ENCODE measurements at places on chromosomes 2 and 18. TPM values are rescaled to one million over a fixed set of nuclear protein-coding genes. Genes with fewer than 3 reads are reported as not detected.

The ANKRD30BL gene
- 0.14 TPM for total RNA-seq

The LINC00305 gene
- not detected for total RNA-seq

The MROH2A gene
- total RNA-seq, result not detected

- no peak for DNase-seq
These were observed 7.2 kb upstream of the NEU4 start for GRCh38 chr2:241801611-241802420.

DNA sequence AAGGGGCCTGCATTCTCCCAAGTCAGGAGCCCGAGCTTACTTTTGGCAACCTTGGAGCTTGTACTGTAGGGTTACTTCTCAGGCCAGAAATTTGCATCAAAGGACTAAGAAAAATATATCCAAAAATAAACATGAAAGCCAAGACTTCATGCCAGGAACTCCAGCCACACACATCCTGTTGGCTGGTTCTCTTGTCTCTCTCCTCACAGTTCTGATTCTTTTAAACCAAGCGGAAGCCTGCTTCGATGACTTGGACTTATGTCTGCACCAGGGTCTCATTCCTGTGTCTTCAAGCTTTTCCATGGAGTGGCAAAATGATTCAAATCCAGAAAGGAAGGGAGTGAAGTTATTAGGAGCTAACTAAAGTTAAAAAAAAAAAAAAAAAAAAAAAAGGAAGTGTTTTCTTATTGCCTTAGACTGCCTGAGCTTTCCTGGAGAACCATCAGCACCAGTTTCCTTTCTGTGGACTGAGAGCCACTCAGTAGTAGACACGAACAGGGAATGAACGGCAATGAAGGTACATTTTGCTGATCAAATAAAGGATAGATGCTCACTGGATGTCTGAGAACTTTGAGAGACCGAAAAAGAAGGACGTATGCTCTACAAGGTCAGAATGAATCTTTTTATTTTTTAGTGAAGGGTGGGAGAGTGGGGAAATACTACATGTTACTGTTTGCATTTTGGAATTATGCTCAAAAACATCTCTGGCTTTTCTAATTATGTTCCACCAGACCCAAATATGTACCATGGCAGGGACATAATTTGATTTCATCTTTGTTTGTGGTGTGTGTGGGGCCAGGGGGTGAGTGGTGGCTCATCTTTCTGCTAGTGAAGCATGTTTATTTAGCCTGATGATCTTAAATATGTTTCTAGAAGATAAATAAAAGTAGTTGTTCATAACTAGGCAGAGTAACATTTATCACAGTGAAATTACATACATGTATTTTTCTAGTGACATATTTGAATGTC, 86.0 kb downstream of the RAPGEF4 start:
- no peak for DNase-seq

DNA sequence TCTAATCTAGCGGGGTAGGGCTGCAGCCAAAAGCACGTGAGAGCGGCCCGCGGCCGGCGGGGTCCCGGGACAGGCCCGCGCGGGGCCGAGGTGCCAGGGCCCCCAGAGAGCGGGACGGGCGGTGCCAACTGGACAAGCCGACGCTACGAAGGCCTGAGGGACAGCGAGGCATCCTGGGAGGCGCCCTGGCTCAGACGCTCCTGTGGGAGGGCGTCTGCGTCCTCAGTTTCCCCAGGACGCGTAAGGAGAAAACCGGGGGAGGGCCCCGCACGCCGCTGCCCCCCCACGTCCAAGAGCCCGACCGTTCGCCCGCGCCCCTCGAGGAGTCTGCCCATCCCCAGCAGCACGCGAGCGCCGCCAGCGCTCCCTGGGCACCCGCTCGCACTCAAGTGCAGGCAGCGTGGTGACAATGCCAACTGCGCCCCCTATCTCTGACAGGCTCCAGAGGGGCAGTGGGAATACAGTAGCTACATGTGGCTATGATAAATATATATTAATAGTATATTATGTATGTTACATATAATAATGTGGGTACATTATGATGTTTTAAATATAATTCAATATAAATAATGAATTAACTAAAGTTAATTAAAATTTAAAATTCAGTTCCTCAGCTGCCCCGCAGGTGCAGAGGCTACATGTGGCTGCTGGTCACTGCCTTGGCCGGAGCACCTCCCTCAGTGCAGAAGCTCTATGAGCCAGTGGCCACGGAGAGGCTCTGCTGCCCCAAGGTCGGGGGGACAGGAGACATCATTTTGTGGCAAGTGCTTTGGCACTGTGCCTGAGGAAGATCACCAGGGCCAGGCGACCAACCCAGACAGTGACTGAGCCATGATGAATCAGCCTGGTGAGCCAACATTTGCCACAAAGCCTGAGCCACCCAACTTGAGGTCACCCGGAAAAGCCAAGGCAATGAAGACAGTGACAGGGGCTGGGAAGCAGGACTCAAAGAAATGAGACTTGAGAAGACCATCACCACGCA, 5.5 kb upstream of the SFT2D3 start:
- DNase-seq, result no peak

- DNase-seq, result no peak
These were observed 27.1 kb upstream of the PTMA start for GRCh38 chr2:231680992-231681852.

GRCh38 chr2:159617646-159618045, 1.3 kb upstream of the BAZ2B start:
- no peak for DNase-seq

The TMEM163 gene
- total RNA-seq, result 2.4 TPM

- DNase-seq, result no peak
These were observed 34.6 kb upstream of the B3GNT7 start for GRCh38 chr2:231360881-231361371.

GRCh38 chr2:9278439-9278838, 71.8 kb downstream of the ASAP2 start:
- no peak for DNase-seq

DNA sequence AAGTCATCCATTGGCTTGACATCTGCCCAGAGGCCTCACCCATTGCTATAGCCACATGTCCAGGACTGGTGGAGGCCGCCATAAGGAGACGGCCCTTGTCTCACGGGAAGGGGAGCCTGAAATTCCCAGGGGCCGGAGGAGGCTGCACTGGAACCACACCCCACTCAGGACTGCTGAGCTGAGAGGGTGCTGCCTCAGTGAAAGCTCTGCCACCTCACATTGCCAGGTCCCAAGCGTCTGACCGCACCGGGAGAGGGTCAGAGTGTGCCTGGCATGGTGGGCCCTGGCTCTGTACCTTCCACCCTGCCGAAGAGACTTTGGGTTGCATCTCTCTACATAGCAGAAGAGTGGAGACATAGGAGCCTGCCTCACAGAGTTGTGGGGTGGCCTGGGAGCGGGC, 134.1 kb upstream of the GLI2 start:
- no peak for DNase-seq

GRCh38 chr2:120580709-120581108, 155.0 kb upstream of the GLI2 start:
- DNase-seq, result no peak

DNA sequence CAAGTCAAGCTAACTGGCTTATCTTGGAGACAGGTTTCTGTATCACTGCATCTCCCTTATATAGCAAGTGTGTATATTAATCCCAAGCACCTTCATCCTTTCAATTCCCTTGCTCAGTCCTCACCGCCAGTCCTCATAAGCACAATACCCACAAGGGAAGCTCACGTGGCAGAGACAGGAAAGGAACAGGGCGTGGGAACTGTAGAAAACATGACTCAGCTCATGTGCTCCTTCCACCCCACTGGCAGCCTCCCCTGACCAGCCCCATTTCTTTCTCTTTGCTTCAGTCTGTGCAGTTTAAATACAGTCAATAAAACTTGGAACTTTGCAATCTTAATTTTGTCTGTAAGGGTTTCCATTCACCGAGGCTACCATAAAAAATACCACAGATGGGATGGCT, 36.5 kb upstream of the CDH19 start:
- DNase-seq, result no peak

GRCh38 chr18:75115514-75115913, 93.4 kb downstream of the PTGR3 start:
- DNase-seq, result no peak

The VWA3B gene
- total RNA-seq, result not detected

DNA sequence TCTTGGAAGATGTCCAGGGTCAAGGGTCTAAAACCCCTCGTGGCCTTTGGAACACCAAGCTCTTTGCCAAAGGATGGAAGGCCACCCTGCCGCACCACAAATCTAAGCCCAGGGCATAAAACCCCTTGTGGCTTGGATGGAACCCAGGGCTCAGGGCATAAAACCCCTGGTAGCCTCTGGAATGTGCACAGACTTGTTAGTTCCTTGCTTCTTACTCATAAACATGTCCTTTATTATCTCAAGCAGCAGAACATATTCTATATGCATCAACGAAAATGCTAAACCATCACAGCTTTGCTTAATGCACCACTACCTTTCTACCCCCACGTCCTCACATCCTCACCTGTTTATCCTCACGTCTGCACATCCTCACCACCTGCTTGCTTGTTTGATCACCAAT, 998.0 kb downstream of the DSC3 start:
- no peak for DNase-seq

GRCh38 chr2:237486334-237486818, 675 bp upstream of the MLPH start:
- DNase-seq, result no peak

GRCh38 chr2:115649731-115650130, 1207.3 kb downstream of the DPP10 start:
- DNase-seq, result no peak

DNA sequence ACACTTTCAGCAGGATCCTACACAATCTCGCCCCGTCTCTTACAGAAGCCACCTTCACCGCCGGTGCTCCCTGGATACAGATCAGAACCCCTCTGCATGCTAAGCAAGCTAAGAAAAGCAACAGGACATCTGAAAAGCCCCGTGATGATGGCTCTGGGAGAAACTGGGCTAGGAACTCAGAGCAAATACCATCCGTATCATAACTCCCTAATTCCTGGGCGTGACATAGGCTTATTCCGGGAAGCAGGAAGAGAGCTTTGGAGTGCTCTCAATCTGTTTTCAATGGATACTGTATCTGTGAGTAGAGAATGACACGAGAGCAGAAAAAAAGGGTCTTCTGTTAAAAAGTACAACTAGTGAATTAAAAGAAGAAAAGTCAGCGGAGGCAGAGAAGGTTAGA, 121.6 kb downstream of the SPP2 start:
- DNase-seq, result no peak

The B4GALT6 gene
- 28.7 TPM for total RNA-seq

DNA sequence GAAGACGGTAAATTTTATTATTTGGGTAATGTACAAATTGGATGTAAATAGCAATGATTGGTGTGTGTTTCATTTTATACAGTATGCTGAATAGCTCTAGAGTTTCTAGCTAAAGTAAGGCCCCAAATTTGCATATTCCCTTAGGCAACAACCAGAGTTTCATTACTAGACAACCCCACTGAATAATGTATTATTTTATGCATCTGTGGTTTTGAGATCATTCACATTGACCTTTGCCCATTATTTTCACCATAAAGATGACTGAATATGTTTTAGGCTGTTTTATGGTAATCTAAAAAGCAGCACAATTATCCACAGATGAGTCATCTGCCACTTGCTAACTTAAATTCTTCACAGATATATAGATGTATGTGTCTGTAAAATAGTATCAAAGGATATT, 44.5 kb upstream of the C2orf74 start:
- no peak for DNase-seq

The LCT gene
- total RNA-seq, result not detected

- no peak for DNase-seq
These were observed 52.1 kb downstream of the NCK2 start for GRCh38 chr2:105796791-105797190.

DNA sequence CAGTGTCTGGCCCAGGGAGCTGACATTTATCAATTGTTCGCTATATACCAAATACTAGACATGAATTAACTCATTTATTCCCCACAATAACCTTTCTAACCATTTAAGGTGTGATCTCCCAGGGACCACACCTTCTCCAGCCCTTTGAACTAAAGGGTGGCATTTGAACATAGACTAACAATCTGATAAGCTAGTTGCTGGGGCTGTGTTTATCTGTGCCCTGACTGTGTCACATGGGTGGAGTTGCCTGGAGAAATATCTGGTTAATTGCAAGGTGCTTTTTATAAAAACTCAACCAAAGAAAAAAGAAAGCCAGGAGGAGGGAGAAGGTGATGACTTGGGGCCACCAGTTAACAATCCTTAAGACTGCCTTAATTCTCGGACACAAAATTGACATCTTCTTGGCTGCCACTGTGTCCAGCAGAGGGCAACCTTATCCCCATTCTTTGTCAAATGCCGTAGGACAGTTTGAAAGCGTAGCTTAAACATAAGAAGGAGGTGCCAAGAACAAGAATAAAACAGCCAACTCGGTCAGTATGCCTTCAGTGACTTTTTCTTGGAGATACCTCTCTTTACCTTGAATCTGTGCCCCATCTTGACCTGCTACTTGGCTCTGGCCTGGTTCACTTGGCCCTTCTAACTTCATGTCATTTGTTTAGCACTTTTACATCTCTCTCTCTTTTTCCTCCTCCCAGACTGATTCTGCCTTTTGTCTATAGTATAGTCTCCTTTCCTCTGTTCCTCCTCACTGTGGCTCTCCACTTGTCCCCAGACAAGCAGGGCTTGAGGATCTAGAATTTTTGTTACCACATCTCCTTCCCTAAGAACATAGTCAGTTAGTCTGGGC, 183.4 kb downstream of the MYO3B start:
- peak; percentile 16 for DNase-seq

The MAPRE2 gene
- total RNA-seq, result 11.6 TPM

DNA sequence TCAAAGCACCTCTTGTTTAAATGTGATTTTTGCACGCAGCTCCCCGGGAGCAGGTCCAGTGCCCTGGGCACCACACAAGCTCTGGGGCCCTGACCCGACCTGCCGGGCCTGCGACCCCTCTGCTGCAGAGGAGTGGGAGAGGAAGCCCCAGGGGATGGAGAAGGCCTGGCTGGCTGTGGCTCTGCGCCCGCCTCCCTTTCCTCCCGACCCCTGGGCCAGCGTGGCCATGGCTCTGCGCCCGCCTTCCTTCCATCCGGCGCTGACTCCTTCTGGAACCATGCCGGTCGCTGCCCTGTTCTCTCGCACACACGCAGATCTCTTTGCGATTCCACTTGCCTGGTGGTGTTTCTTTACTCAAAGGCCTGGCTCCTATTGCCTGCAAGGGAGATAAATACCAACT, 166.5 kb upstream of the SALL3 start:
- no peak for DNase-seq

Measured in kidney epithelial cell (primary cell).